NCI-H1048 (cell line): ENCODE measurements at places on chromosomes 1 and 21.

DNA sequence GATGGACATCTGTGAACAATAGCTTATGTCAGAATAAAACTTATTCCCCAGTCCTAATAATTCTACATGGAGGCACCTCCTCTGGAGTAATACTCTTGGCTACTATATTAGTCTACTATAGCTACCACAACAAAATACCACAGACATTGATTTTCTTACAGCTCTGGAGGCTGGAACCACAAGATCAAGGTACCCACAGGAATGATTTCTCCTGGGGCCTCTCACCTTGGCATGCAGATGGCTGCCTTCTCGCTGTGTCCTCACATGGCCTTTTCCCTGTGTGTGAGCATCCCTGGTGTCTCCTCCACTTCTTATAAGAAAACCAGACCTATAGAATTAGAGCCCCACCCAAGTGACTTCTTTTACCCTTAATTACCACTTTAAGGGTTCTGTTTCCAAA, 244.3 kb downstream of the BARHL2 start:
- DNase-seq = no peak

- no peak for DNase-seq
Observed at GRCh38 chr1:171653796-171654195, 1.3 kb upstream of the MYOC start.

- no peak for DNase-seq
Observed at GRCh38 chr21:46094401-46095082, 3.4 kb upstream of the COL6A2 start.

- no peak for DNase-seq
Observed at GRCh38 chr1:241640867-241641622, 876 bp upstream of the CHML start.

DNA sequence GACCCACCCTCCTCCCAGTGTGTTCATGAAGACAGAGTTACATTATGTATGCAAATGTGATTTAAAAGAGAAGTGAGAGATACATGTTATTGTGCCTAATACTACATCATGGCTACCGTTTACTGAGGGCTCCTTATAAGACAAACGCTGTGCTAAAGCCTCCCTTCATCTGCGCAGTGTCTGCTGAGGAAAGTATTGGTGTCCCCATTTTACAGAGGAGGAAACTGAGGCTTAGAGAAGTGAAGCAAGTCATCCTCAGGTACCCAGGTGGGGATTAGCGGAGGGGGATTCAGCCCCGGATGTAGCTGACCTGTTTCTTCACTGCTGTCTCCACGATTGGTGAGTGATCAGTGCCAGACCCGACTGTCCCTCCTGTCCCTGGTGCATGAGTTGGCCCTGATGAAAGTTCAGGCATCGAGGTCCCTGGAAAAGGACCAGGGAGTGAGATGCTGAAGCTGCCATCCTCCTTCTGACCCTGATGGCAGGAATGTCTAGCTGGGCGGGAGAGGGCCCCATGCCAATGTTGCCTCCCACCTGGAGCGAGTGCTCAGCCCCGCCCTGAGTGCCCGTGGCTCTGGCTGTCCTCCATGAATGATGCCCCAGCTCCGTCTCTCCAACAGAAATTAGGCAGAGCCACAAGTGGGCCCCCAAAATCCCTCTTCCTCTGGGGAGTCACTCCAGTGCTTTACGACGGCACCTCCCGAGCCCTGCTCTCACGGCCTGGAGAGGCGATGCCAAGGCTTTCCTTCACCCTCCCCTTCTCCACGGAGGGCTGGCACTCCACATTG, 204.7 kb downstream of the KAZN start:
- no peak for DNase-seq

- DNase-seq = no peak
Observed at GRCh38 chr1:111227434-111227833, at the start of gene CHI3L2. TSS of gene CHI3L2 (plus strand) at chr1:111227713. CDS start at chr1:111227730, 17 bp downstream.

DNA sequence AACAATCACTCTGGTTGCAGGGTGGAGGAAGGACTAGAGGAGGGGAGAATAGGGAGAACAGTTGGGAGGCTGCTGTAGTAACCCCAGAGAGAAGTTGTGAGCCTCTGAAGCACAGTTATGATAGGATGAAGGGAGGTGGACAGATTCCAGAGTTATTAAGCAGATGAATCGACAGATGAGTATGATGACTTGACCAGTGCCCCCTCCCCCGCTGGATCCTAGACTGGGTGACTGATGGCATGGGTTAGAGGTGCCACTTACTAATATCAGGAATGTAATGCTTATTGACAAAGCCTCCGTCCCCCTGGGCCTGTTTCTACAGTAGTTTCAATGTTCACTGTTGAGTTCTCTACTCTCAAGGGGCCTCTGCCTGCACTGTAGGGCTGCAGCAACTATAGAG, 14.0 kb upstream of the TIPRL start:
- no peak for DNase-seq

DNA sequence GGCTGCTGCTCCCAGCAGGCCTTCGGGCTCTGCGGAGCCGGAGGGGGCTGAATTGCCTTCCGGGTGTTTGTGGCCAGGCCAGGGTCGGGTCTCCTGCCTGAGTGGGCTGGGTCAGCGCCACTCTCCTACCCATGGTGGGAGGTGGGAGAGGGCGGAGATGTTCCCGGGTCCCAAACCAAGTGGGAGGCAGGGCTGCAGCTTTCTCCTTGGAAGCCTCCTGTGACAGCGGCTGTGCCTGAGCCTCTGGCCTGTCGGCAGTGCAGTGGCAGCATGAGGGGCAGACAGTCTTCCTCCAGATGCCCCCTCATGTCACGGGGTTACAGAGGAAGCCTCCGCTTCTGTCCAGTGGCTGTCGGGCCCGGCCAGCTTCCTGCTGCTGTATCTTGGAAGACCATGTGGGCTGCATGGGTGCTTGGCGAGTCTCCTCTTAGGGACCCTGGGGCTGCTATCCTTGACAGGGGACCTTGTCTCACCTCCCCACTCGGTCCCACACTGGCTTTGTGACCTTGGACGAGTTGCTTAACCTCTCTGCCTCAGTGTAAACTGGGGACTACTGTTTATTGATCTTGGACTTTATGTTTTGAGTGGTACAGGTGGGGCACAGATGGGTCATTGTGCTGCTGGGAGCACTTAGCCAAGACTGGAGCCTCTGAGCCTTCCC, 4.3 kb downstream of the SKI start:
- DNase-seq = no peak

DNA sequence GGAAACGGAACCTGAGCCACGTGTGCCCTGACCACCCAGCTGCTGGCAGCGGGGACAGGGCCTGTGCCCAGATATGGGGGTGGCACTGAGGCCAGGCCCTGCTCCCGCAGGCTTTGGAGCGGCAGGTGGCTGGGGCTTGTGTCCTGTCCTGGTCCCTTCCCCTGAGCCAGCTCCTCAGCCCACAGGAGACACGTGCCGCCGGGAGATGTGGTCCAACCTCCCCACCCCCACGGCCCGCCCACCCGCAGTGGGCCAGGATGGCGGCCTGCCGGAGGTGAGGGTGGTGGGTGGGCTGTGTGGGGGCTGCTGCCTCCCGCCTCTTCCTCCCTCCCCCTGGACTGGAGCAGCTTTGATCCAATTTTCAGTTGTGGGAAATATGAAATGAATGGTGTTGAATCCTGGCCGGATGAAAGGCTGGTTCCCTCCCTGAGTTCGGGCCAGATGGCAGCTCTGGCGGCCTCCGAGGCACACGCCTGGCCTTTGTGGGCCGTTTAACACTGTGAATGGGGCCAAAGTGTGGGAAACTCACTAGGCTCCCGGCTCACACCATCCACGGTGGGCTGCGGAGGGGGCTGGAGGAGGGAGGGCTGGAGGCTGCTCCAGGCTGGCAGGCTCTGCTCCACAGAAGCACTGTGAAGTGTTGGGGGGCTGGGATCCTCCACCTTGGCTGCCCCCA, 2.6 kb upstream of the HES5 start:
- DNase-seq = no peak

DNA sequence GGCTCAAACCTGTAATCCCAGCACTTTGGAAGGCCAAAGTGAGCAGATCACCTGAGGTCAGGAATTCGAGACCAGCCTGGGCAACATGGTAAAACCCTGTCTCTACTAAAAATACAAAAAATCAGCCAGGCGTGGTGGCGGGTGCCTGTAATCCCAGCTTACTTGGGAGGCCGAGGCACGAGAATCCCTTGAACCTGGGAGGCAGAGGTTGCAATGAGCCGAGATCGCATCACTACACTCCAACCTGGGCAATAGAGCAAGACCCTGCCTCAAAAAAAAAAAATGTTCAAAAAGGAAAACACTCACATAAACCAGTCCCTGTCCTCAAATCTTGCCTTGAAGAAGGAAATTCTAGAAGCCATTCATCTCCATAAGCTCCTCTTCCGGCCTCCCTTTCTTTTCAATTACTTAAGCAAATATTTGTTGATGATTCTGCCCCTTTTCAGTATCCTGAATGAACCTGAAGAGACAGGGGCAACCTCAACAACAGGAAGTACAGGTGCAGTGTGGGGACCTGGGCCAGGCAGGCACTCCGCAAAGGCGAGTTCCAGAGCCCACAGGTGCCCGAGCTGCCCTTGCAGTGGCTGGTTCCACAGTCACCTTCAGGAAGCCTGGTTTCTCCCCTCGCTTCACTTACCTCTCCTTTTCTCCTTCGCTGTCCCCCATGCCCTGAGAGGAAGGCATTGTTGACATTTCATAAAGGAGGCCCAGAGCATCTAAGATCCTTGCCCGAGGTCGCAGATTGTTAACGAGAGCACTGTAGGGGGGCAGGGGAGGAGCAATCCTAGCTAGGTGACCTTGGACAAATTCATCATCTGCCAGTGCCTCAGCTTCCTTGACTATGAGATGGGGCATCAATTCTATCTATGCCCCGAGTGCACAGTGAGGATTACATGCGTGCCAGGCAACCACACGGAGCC, 8.9 kb upstream of the LEFTY1 start:
- DNase-seq = no peak

GRCh38 chr1:239617731-239618130, 231.4 kb downstream of the CHRM3 start:
- DNase-seq = no peak

DNA sequence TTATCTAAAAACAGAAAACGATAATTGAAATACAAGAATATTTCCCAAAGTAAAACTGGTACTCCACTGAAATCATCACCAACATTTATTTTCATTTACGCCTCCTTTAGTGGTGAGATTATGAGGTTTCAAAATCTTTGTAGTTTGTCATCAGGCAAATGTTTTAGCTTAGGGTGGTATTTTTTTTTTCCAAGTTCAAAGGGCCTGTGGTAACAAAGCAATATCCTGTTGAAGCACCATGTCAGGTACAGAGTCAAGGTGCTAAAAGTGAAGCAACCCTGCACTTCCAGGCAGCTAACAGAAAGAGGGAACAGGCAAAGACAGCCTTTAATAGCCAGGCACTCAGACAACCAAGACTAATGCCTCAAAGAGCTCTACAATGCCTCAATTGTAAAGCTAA, 89.2 kb downstream of the JAK1 start:
- DNase-seq = no peak

DNA sequence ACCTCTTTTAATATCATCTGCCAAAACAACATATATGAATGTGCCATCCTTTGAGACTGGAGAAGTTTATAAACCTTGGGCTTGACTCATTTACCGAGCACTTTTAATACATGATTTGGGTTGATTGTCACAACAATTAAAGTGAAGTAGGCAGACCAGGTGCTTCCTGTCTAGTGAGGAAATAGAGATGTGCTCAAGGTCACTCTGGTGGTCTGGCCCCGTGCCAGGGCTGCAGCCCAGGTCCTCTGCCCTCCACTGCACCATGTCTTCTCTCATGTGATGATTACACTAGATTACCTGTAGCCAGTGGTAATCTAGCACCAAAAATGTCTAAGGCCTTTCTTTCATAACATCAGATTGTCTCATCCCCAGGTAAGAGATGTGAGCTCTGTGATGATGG, 61.8 kb upstream of the LAMC2 start:
- DNase-seq = no peak

GRCh38 chr1:81811757-81812371, 11.1 kb downstream of the ADGRL2 start:
- no peak for DNase-seq

GRCh38 chr1:221157026-221157761, 278.0 kb downstream of the HLX start:
- DNase-seq = no peak

GRCh38 chr1:240031009-240031408, 60.7 kb upstream of the FMN2 start:
- DNase-seq = no peak

GRCh38 chr1:224711876-224712275, 95.8 kb downstream of the CNIH3 start:
- no peak for DNase-seq

- no peak for DNase-seq
Observed at GRCh38 chr1:237832858-237833257, 57.9 kb downstream of the ZP4 start.

DNA sequence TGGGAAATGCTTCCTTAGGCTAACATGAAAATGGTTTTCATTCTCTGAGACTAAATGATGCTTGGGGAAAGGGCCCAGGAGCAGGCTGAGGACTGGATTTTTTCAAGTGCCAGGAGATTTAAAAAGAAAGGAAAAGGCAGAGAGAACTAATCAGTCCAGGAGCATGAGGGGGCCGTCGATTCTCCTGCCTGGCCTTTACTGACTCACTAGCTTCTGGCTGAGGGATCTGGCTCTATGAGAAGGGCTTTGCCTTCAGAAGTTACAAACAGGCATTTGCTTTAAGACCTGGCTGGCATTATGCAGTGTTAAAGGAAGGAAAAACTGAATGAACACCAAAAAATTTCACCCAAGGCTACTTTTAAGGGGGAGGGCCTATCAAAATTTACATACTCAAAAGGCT, 359.2 kb downstream of the PBX1 start:
- no peak for DNase-seq

GRCh38 chr1:167059809-167060107, 30.4 kb downstream of the GPA33 start:
- DNase-seq = no peak

DNA sequence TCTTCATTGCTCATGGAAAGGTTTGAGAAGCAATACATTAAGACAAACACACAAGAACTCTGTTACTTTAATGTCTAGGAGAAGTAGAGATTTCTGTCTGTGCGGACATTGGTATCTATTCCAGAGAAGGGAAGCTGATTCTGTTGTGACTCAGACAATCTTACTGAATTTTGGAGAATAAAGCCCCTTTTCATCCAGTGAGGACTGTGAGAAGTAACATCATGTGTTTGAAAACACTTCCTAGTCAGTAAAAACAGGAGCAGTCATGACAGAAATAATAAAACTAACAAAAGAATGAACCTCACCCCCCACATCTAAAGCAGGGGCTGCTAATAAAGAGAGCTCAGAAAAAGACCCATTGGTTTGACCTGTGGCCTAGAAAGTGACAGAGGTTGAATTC, 46.6 kb downstream of the NEK7 start:
- no peak for DNase-seq
